CD4-positive, alpha-beta T cell treated with Interleukin-6 at 100 ng/mL for 8 hours (primary cell): ENCODE measurements at places on chromosomes 12 and 14.

GRCh38 chr12:90174198-90174510 lies 465.5 kb upstream of the ATP2B1 start:
- no peak for DNase-seq

GRCh38 chr12:62977418-62977817 lies 42.5 kb upstream of the PPM1H start:
- no peak for DNase-seq

DNA sequence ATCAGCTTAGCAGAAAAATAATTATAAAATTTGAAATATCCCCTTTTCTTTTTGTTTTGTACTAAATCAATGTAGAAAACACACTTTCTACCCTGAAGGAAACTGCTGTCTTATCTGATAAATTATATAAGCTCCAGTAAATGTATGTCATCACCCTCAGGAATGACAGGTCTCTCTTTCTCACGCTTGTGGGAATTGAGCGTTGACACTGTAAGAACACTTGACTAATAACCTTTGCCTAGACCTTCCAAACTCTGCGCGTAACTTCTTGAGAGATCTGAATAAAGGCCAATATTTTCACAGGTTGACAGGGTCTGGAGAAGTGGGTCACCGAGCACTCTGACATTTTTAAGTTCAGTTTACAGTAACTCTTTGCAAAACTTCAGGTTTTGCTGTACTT lies 138.5 kb downstream of the BCAT1 start:
- no peak for DNase-seq

DNA sequence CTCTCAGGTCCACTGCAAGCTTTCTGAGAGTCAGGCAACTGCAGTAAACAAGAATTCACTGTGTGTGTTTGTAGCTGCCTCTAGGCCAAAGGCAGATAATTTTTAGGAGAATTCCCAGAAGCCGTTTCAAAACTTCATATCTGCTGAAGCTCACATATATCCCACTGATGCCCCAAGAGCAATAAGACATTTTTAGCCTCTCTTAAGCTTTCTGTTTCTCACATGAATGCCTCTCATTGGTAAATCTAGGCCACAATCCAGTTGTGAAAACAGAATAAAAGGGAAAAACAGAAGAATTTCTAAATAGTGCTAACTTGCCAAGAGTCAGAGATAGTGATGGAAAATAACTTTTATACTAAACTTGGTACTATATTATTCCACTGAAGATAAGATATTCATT lies 48.5 kb upstream of the LIN7A start:
- DNase-seq, result no peak

DNA sequence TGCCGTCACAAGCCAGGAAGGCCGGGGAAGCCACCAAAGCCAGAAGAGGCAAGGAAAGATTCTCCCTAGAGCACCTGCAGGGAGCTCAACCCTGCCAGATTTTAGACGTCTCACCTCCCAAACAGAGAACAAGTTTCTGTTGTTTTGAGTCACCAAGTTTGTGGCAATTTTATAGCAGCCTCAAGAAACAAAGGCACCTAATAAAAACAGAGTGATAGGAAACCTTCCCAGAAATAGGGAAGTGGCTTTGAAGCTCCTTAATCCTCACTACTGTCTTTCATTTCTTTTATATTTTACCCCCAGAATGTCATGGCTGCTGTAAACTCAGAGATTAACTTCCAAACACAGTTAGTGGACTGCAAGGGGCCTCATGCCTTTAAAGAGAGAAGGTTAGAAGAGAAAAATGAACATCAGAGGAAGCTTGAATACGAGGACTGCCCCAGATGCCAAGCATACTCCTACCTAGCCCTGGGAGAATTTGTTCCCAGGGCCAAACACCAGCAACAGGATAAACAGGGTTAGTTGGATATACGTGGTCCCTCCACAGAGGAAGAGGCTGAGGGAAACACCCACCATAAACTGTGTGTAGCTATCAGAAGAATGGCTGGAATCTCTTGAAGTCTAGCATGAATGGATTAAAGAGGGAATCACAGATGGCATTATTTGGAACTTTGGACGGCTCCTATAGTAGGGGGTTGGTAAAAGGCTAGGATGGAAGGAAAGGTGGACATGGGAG lies 148.3 kb downstream of the KCNA5 start:
- no peak for DNase-seq

DNA sequence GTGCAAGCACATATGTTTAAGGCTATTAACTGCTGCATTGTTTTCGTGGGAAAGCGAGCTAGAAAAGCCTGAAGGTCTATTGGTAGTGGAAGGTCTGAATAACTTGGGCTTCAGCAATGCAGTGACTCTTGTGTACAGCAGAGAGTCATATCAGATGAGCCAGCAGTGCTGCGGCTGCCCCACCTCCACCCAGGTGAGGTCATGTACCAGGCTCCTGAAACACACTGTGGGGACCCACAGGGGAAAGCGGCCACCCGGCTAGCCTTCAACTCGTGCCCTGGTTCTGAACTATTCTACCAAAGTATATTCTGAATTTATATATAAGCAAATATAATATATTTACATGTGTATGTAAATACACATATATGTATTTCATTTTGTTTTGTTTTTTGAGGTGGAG lies 12.7 kb upstream of the RAN start:
- DNase-seq, result no peak

DNA sequence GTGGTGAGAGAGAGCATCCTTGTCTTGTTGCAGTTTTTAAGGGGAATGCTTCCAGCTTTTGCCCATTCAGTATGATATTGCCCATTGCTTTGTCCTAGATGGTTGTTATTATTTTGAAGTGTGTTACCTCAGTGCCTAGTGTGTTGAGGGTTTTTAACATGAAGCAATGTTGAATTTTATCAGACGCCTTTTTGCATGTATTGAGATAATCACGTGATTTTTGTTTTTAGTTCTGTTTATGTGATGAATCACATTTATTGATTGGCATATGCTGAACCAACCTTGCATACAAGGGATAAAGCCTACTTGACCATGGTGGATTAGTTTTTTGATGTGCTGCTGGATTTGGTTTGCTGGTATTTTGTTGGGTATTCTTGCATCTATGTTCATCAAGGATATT lies 302.3 kb upstream of the G2E3 start:
- no peak for DNase-seq

GRCh38 chr12:67410667-67411067 lies 141.5 kb downstream of the CAND1 start:
- DNase-seq, result no peak

- no peak for DNase-seq
Measured at GRCh38 chr12:4909734-4910501, at the start of gene KCNA1. KCNA1 (plus strand) TSS chr12:4909905; CDS start chr12:4911379, 1,474 bp downstream.

DNA sequence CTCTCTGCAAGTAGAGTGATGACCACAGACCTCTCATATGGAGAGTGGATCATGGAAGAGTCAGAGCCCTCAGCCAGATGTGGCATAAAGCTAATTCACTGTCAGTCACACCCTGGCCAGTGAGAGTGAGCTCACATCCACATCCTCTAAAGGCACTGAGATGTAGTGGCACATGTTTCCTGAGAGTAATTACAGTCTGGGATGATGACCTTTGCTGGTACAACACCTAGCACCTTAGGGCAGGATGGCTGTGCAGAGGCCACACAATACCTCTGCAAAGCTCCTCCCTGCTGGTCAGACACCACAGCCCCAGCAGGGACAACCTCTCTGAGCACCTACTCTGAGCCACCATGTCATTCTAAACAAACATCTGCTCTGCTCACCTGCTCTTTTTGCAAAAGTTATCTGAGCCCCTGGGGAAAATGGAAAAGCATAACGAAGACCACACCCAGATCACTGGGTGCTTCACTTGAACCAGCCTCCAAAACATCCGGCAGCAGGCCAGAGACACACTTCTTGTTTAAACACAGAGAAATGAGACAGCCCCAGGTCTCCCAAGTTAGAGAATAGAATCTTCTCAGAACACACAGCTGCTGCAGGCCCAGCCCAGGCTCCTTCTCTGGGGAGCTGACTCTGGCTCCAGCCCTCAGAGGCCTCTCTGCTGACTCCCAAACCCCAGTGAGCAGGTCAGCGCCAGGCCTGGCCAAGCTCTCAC lies 30.3 kb downstream of the PITPNM2 start:
- DNase-seq, result peak; percentile 56

- no peak for DNase-seq
Measured at GRCh38 chr12:65656156-65656882, 168.0 kb upstream of the HMGA2 start.

GRCh38 chr14:77268989-77269600 lies 1.9 kb downstream of the NGB start:
- DNase-seq, result no peak

DNA sequence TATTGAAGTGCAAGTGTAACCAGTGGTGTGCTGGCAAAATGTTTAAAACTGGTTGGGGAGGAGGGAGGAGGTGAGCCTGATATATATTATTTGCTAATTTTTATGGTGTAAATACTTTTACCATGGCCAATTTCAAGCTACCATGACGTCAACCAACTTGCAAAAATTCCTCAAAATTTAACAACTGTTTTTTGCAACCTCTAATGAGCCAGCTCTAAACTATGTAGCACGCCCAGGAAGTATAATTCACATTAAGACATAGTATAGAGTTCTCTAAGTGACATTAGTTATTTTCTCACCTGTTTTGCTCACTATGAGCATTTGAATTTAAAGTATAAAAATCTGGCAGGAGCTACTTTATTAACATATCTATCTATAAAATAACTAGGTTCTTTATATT lies 41.4 kb downstream of the ATL1 start:
- DNase-seq, result no peak
